ENCODE measurements at places on chromosomes 2 and 18.

- no peak for DNase-seq
Measured at GRCh38 chr2:236352761-236353593, 88.8 kb upstream of the ASB18 start.

DNA sequence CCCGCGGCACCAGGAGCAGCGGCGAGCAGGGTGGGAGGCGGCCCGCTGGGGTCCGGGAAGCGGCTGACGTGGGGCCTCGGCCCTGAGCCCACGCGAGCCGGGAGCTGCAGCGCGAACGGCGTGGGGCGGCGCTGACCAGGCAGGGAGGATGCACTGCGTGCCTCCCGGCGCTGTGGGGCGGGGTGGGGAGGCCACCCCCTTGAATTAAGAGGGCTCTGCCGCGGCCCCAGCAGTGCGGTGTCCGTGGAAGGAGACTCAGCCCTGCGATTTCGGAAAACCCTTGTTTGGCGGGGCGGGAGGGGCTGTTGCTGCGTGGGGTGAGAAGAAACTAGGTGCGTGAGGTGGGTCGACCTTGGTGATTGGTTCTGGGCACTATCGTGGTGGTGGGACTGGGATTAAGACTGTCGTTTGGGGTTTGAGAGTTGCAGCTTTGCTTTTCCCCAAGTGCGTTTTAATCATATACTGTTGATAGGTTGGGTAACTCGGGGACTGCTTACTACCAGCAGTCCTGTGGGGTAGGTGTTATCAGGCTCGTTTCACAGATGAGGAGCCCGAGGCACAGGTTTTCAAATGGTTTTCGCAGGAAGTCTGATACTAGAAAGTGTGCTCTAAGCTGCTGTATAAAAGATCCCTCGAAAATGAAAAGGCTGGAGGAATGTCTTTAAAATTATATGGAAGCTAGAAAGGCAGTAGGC lies 722 bp downstream of the ACSL3 start:
- no peak for DNase-seq

- DNase-seq = no peak
Measured at GRCh38 chr2:5839550-5839949, 147.4 kb downstream of the SOX11 start.

DNA sequence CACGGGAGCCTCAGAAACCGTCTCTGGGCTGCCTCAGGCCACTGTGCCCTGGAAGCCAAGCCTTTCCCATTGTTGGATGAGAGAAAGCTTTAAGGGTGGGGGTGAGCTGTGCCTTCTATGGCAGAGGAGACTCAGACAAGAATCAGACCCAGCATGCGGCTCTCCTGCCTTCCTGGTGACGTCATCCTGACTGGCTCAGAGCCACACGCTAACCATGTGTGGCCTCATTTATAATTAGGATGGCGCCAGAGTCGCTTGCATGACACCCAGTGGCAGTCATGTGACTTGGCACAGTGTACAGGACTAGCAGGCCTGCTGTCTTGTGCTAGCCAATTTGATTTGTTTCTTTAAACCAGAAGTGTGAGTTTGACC lies 99.1 kb downstream of the SH3BP4 start:
- DNase-seq = no peak

DNA sequence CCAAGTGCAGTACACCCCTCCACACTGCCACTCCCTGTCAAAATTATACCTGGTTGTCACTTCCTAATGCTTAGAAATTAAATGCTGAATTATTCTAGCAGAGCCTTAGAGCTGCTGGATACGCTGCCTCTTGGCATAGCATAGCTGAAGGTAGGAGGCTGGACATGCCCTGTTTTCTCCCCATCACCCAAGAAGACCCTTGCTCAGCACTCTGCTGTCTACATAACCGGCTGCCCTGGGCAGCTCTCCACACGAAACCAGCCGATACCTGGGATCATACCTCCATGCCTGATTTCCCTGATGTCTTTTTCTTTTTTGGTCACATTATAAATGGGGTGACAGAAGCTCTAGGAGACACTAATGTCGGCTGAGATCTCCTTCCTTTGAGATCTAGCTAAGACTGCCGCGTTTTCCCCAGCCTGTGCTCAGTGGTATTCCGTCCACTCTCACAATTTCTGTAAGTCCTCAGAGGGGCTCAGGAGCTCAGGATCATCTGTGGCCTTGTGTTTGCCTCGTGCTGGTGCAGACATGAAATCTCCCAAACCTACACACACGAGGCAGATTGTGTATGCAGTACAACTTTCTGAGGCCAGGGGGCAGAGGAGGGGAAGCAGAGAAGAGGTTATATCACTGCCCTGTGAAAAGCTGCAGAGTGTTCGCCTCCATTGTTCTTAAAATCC lies 13.5 kb upstream of the ZAP70 start:
- DNase-seq = peak; percentile 8

- no peak for DNase-seq
Measured at GRCh38 chr2:108268001-108268400, 20.7 kb upstream of the SULT1C2 start.

Data from NCI-H1930 (cell line).